Mucosa of descending colon (tissue), 3 donors: ENCODE measurements at places on chromosomes 16 and 17. TPM values are rescaled to one million over a fixed set of nuclear protein-coding genes. Genes with fewer than 3 reads are reported as not detected.

DNA sequence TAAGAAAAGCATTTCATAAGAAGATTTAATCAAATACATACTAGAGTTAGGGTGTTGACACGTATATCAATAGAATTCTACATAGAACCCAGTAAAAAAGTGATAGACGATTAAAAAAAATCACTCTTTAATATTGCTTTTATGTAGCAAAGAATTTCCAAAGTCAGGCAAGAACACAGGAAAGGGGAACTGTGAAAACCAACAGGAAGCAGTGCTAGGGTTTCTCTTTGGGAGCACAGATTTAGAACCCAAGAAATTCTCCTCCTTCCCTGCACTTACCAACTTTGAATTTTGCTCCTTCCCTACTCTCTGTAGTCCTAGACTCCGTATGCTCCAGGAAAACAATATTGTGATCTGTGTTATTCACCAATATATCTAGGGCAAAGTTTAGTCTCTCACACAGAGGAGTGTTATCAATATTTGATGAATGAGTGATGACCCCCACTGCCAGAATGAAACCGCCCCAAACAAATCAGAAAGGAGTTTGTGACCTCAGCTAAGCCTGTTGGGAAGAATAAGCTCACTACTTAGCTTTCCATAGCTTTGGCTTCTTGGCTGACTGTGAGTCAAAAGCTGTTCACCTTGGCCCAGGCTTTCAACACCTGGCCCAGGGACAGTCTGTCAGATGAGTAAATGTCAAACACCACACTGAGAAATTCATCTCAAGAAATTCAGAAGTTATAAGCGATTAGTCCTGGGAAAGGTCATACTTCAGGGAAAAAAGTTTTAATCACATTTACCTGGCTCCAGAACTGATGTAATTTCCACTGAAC, 8.6 kb downstream of the RFWD3 start:
- no peak for DNase-seq

- peak; percentile 41 for DNase-seq
Observed at GRCh38 chr17:39225959-39226683, 376 bp upstream of the STAC2 start.

DNA sequence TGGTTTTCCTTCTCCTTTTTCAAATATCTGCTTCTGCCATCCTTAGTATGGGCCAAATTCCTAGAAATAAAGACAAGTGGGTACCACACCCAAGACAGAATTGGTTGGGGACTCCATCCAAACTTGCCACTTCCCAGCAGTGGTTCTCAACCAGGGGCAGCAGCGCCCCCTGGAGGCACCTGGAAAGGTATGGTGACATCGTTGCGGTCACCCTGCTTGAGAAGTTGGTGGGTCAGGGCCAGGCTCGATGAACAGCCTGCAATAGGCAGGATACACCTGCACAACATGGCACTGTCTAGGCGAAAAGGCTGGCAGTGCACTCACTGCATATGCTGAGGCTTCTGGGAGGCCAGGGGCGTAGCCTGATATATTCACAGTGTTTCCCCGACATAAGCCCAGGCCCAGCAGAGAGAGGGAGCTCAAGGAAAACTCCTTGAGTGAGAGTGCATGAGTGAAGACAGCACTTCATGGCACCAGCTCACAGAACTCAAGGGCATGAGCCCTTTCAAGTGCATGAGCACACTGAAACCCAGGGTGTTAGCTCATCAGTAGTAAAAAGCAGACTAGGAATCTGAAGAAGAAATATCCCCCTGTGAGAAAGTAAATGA, 57.7 kb downstream of the CMC2 start:
- DNase-seq = peak; percentile 72

DNA sequence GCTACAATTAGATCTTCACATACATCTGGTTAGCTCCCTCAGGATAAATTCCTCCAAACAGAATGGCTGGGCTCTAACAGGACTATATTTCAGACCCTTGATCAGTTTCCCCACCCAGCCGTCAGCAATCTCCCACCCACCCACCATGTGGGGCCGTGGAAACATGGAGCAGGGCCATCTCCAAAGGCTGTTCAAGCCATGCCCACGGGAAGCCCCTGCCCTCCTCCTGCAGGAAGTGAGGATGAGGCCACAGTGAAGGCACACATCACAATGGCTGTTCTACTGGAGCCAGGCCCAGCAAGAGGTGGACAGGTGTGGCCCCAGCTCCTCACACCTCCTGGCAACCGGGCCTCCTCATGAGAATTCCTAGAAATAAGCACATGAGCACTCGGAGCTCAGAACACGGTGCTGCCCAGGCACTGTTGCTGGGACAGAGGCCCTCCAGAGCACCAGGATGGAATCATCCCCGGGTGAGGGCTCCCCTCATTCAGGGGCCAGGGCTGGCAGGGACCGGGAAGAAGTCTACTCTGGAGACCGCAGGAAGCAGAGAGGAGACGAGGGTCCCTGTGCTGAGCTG, at the start of gene LITAFD:
TSS of gene LITAFD (plus strand) at position 311 of the 577 bp plus-strand sequence. CDS start 2,005 bp downstream, outside the sequence.
- peak; percentile 25 for DNase-seq

GRCh38 chr17:56596691-56597494, 3.4 kb downstream of the NOG start:
- no peak for DNase-seq

- DNase-seq = no peak
Observed at GRCh38 chr17:40373324-40373723, 8.8 kb upstream of the GJD3 start.

DNA sequence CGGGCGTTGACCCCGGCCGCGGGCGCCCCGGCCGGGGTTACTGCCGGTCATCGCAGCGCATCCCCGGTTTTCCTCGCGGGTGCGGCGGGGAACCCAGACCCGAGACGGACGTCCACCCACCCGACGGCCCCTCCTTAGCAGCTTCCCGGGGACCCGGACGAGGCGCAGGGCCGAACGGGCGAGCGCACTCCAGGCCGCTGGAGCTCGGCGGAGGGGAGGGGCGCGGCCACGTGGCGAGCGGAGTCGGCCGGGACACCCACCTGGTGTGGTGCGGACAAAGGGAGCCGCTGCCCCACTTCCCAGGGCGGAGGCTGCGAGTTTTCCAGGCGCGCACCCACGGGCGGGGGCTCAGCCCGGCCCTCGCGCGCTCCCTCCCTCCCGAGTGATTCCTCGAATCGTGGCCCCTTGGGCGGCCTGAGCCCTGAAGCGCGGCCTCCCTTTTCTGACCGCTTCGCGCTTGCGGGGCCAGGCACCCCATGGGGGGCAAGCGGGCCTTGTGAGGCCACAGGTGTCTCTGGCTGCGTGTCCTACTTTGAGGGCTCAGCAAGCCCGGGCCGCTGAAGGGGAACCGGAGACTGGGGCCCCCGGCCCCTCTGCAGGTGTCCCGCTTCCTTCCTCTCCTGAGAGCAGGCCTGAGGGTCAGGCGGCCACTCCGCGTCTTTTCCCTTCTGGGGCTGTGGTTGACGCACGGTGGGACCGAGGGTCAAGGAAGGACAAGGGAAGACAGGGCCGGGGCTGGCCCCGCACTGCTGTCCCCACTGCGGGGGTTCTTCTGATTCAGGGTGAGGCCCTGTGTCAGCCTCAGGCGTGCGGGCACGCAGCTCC, 1.1 kb upstream of the FASN start:
- DNase-seq = no peak

DNA sequence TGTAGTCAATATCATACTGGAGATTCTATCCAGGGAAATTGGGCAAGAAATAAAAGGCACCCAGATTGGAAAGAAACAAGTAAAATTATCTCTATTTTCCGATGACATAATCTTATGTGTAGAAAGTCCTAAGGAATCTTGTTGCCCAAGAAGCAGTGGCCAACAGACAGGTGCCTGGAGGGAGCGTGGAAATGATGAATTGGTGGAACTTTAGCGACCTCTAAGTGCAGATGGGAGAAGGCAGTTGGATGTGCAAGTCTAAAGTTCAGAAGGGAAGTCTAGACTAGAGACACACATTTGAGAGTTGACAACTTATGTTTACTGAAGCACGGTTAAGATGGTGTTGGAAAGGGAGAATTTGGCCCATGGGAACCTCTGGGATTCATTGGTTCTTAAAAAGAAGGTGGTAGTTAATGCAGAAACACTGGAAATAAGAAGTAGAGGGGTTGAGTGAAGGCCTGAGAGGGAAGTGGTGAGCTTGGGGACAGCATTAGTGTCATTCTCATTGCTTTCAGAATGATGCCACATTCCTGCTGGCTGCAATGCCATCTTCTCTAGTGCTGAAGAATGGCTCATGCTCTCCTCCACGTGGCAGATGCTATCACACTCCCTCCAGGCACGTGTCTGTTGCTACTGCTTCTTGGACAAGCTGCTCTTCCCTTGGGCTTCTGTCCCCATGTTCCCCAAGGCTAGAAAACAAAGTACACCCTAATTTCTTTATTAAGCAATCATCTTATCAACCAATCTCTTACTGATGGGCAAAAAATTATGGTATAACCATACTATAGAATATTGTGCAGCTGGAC, 24.0 kb downstream of the TAT start:
- DNase-seq = no peak

- DNase-seq = no peak
Observed at GRCh38 chr16:89393738-89394406, 96.5 kb downstream of the ANKRD11 start.

DNA sequence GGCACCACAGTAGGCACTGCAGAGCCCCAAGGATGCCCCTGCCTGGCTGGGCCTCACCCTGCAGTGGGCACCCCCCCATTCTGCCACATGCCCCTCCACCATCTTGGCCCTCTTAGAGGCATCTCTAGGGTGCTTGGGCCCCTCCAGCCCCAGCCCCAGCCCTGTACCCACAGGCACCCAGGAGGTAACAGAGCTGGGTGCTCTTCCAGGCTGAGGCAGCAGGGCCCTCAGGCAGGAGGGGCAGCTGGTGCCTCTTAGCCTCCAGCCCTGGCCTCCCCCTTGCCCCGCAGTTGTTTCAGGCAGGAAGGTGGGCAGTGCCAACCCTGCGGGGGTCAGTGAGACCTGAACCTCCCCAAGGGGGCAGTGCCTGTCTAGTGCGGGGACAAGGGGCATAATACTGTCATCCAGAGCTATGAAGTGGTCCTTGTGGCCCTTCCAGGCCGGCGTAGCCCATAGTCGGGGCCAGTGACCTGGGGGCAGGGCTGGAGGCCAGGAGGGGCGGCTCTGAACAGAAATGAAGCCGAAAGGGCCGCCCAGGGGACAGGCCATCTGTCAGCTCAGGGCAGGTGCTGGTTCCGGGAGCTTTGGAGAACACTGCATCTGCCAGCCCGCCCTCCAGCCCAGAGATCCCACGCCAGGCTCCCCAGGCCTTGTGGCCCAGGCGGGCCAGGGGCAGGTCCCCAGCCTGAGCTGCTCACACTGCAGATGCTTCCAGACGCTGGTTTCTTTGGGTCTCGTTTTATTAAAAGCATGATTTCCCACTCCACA, 4.9 kb upstream of the AATK start:
- DNase-seq = no peak

GRCh38 chr17:73011016-73011486, 81.4 kb downstream of the SLC39A11 start:
- peak; percentile 33 for DNase-seq

- no peak for DNase-seq
Observed at GRCh38 chr16:55559233-55559632, 7.3 kb upstream of the CAPNS2 start.

GRCh38 chr16:67388191-67388590, 5.1 kb downstream of the TPPP3 start:
- DNase-seq = no peak

DNA sequence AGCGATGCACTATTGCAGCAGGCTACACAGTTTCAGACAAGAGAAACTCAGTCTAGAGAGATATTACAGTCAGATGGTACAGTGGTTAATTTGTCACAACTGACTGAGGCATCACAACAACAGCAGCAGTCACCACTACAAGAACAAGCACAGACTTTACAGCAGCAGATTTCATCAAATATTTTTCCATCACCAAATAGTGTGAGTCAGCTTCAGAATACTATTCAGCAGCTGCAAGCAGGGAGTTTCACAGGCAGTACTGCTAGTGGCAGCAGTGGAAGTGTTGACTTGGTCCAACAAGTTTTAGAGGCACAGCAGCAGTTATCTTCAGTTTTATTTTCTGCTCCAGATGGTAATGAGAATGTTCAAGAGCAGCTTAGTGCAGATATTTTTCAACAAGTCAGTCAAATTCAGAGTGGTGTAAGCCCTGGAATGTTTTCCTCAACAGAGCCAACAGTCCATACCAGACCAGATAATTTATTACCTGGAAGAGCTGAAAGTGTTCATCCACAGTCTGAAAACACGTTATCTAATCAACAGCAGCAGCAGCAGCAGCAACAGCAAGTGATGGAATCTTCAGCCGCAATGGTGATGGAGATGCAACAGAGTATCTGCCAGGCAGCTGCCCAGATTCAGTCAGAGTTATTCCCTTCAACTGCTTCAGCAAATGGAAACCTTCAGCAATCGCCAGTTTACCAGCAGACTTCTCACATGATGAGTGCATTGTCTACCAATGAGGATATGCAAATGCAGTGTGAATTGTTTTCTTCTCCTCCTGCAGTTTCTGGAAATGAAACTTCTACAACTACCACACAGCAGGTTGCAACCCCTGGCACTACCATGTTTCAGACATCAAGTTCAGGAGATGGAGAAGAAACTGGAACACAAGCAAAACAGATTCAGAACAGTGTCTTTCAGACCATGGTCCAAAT, 34.1 kb downstream of the NQO1 start:
- no peak for DNase-seq

DNA sequence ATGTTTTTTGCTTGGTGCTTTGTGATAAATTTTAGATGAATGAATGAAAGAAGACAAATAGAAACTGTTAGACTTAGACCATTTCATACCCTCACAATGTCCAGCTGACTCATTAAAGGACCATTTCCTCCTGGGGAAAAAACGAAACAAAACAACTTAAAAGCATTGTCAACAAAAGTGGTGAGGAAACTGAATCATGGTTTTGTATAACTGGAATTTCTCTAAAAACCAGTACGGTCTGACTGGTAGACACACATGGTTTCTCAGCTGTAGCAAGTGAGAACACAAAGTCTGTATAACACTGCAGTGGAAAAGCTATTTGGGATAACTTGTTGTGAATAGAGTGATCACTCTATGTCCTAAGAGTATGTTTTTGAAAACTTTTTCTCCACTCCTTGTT, 5.3 kb upstream of the DDX52 start:
- no peak for DNase-seq

- DNase-seq = peak; percentile 60
Observed at GRCh38 chr16:1613728-1614455, 1.7 kb downstream of the CRAMP1 start.

DNA sequence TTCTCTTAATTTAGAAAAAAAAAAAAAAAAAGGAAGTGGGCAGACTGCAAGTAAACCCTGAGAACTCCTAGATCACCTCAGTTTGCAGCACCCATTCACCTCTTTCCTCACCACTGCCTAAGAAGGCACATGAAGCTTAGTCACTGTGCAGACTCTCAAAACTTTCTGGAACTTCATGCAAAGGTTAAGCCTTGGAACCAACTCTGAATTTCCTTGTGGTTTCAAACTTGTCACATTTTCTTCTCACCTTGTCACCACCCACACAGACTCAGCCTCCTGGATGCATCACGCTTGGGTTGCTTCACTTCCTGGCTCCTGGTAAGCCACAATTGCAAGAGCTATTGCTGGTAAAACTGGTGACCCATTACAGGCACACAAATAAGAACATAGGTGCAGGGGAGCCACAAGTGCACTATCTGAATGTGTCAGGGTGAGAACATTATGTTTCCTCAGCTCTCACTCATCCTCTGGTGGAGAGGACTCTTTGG, 15.0 kb upstream of the CPD start:
- DNase-seq = peak; percentile 36

GRCh38 chr16:4689091-4689671, 4.2 kb upstream of the NUDT16L1 start:
- DNase-seq = peak; percentile 39

CD300LB gene
- total RNA-seq = not detected

BCAS3 gene
- 21.6 TPM for total RNA-seq

TRIM37 gene
- total RNA-seq = 24.6 TPM

CHP2 gene
- total RNA-seq = 432 TPM

TEX14 gene
- total RNA-seq = not detected

FA2H gene
- total RNA-seq = 44.0 TPM

TMEM114 gene
- not detected for total RNA-seq
